ENCODE measurements at places on chromosomes 6 and 20.

- no peak for DNase-seq
Measured at GRCh38 chr20:24912397-24913075, 36.5 kb upstream of the CST7 start.

DNA sequence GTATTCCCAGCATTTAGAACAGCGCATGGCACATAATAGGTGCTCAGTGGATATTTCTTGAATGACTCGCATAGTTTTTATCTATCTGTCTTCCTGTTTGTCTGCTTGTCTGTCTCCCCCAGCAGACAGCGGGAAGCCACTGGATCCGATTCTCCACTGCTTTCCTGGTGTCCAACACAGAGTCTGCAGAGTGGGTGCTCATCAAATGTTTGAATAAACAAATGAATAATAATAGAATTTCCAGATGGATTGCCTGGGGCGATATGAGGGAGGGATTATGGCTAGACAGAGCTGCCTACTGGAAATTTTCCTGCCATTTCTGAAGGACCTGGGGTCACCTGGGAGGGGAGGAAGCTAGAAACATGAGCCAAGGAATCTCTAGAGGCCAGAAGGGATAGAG is 18.9 kb downstream of the CDH22 start:
- DNase-seq: no peak

GRCh38 chr6:167685654-167686053 is 141.1 kb upstream of the AFDN start:
- no peak for DNase-seq

DNA sequence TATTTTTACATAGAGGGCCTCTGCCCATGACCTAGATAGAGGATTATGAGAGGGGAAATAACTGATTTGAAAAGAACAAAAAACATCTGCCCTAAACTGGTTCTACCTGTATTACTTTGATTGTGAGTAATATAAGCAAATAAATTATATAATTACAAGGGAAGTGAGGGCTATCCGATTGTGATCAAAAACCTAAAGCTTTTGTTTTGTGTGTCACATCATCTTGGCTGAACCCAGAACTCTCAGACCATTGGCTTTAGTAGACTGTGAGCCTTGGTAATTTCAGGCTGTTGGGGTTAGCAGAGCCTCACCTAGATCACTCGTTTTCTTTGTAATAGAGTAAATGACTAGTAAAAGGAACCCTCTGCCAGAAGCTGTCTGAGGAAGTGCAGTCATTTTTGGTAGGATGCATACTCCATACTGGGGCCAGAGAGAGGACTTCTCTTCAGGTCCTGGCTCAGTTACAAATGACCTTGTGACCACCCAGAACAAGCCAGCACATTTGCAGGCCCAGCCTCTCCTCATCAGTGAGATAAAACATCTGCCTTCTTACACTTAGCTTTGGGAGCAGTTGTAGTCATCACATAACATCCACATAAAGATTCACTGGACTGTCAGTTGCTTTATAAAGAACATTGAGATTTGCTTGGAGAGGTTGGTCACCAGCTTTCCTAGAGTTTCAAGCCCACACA is 13.5 kb downstream of the STK35 start:
- DNase-seq: peak; percentile 39

GRCh38 chr6:37979392-37980221 is 160.1 kb downstream of the ZFAND3 start:
- no peak for DNase-seq

DNA sequence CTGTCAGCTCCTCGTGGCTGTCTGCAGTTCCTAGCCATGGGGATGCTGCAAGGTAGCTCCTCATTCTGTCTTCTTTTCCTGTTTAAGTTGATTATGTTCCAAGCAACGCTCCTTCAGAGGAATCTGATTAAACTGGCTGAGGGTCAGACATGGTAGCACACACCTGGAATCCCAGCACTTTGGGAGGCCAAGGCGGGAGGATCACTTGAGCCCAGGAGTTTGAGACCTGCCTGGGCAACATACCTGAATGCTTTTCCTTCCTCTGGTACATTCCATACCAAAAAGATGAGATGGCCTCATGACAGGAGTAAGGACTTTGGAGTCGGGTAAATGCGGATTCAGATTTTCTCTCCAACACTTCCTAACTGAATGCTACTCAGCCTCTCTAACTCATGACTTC is 246.8 kb upstream of the JARID2 start:
- no peak for DNase-seq

- DNase-seq: no peak
Measured at GRCh38 chr20:33853507-33853813, 42.3 kb downstream of the CHMP4B start.

DNA sequence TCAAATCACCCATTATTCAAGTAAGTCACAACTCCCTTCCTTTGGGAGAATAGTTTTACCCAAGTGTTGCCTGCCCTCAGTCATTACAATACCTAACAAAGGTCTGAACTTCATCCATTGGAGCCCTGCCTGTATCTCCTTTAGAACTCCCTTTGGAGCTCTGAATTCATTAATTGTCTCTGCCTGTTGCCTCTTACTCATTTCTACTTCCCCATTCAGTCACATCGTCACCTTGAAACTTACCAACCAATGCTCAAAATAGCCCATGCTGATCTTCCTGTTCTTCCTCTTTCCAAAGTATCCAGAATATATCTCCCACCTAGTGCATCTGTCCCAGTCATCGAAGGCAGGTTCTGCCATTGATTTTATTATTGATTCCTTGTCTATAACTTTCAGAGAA is 120.7 kb upstream of the ADGRF1 start:
- no peak for DNase-seq

- DNase-seq: no peak
Measured at GRCh38 chr6:154890874-154891273, 104.2 kb upstream of the TIAM2 start.

- DNase-seq: no peak
Measured at GRCh38 chr20:10939331-10939941, 265.6 kb upstream of the JAG1 start.

Data from left lobe of liver (tissue), 2 donors.